ENCODE measurements at places on chromosomes 12 and 14.

DNA sequence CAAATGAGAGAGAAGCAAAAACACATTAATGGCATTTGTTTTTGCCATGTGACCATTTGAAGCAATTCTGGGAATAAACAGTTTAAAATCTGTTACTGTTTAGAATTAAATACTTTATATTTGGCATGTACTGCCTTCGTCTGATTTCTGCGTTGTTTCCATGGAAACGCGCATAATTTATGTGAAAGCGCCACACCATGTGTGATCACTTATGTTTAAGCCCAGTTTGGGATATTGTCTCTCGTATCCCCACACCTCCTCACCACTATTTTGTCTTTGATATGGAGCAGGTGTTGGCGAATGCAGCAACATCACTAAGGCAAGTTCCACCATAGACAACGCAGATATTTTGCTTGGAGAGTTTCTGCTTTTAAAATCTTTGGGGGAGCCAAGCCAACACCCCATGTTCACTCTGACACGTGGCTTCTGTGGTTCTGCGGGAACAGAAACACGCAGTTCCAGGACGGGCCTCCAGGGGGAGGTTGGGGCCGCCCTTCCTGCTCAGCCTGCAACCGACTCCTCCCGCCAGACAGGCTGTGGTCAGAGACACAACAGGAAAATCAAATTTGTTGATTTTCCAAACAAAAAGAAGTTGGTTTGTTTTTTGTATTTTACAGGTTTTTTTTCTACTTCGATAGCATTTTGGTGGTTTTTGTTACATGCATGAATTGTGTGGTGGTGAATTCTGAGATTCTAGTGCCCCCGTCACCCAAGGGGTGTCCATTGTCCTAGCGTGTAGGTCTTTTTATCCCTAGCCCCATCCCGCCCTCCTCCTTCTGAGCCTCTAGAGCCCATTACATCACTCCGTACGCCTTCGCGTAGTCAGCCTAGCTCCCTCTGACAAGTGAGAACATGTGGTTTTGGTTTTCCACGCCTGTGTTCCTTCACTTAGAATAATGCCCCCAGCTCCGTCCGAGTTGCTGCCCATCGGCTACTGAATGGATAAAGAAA lies 101.9 kb upstream of the SFSWAP start:
- DNase-seq: peak; percentile 50

DNA sequence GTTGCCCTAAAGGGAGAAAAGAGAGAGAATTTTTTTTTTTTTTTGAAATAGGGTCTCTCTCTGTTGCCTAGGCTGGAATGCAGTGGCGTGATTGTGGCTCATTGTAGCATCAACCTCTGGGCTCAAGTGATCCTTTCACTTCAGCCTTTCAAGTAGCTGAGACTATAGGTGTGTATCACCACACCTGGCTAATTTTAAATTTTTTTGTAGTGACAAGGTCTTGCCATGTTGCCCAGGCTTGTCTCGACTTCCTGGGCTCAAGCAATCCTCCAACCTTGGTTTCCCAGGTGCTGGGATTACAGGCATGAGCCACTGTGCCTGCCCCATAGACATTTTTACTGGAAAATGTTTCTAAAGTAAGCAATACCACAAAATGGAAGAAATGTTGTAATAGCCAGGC lies 36.8 kb downstream of the YARS2 start:
- DNase-seq: no peak

DNA sequence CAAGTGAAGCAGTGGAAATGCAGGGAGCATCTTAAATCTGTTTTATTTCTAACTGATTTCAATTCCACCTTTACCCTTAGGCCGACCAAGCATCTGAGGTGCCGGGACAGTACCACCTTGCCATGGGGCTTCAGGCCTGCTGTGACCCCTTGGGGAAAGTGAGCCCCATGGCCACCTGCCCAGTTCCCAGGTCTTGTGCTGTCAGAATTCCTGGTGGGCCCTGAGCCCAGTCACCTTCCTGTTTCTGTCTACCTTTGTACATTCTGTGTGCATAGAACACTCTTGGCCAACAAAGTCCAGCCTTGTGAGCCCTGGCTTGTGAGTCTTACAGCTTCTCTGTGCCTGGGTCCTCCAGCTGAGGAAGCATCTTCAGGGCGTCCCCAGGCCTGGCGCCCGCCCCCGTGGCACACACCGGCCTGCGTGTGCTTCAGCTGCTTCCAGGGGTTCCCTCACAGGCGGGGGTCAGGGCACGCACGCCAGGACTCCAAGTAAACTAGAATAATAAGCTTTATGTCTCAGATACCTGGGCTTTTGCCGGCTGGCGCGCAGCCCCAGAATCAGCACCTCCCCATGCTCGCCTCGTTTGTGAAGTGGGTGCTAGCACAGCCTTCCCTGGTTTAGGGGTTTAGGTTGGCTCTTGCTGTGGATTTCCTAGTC lies 10.3 kb downstream of the ZFYVE21 start:
- DNase-seq: no peak

GRCh38 chr12:47238669-47239114 lies 158.9 kb upstream of the AMIGO2 start:
- no peak for DNase-seq

Measured in CD4-positive, alpha-beta T cell (primary cell).